ENCODE measurements at places on chromosomes 7 and 10.

DNA sequence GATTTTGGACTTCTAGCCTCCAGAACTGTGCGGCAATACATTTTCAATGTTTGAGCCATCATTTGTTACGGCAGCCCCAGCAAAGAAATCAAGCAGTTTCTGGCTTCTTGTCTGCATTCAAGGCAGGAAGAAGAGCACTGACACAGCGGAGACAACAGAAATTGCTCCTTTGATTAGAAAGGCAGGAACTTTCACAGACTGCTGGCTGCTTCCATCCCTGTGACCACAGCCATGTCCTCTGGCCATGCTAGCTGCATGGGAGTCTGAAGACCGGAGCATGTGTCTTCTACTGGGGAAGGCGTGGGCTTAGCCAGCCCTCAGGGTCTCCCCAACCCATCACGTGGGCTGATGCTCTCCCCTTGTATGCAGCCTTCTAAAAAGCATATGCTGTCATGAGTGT, 19.1 kb downstream of the C10orf71 start:
- DNase-seq = no peak

- DNase-seq = no peak
Measured at GRCh38 chr7:135736586-135737305, 8.8 kb upstream of the SLC13A4 start.

DNA sequence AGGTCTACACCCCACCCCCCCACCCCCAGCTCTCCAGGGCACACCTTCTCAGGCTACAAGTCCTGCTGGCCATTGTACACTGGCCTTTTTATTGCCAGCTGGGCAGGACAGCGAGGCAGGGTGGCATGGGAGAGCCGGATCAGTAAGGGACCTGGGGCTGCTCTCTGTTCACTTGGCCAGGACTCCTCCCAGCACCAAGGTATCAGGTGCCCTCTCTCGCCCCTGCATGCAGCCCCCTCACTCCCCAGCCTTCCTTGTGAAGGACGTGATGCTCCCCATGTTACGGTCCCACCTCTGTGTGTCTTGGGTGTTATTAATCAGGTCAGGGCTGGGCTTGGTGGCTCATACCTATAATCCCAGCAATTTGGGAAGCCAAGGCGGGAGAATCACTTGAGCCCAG, 26.3 kb downstream of the PODXL start:
- no peak for DNase-seq

DNA sequence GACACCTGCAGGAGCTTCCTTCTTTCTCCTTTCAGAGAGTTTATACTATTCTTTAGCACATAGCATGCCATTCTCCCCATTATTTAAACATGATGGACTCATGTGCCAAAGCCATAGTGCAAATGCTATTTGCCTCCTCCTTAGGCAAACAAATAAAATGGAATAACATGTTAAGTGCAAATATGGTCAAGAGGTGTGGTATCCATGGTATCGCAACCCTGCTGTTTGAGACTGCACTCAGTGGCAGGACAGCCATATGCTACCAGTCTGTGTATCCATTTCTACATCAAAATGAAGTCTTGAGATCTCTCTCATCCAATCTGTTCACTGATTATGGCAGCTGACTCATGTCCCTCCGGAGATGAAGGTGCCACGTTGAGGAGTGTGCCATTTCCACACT, 22.8 kb downstream of the HEPACAM2 start:
- DNase-seq = no peak

- DNase-seq = no peak
Measured at GRCh38 chr10:110613341-110613995, 30.7 kb upstream of the RBM20 start.

GRCh38 chr7:144735505-144736276, 100.2 kb downstream of the TPK1 start:
- DNase-seq = no peak

DNA sequence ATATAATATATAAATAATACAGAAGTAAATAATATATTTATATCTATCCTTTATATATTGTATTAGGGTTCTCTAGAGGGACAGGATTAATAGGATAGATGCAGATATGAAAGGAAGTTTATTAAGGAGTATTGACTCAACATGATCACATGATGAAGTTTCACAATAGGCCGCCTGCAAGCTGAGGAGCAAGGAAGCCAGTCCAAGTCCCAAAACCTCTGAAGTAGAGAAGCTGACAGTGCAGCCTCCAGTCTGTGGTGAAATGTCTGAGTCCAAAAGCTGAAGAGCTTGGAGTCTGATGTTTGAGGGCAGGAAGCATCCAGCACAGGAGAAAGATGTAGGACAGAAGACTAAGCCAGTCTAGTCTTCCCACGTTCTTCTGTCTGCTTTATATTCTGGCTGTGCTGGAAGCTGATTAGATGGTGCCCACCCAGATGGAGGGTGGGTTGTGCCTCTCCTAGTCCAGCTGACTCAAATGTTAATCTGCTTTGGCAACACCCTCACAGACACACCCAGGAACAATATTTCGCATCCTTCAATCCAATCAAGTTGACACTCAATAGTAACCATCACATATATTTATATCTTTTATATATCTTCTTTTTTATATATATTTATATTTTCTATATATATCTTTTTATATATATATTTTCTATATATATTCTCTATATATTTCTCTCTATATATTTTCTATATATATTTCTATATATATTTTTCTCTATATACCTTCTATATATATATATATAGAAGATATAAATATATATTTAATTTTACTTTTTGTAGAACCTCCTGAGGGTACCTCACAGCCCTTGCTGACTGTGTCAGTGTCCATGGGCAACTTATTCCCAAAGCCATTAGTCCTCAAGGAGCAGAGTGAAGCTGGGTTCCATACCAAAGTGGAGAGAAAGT, 24.6 kb upstream of the AKR1B10 start:
- no peak for DNase-seq

- no peak for DNase-seq
Measured at GRCh38 chr10:97546456-97547270, 25.9 kb upstream of the ANKRD2 start.

- DNase-seq = no peak
Measured at GRCh38 chr10:113399065-113399464, 153.8 kb upstream of the HABP2 start.

DNA sequence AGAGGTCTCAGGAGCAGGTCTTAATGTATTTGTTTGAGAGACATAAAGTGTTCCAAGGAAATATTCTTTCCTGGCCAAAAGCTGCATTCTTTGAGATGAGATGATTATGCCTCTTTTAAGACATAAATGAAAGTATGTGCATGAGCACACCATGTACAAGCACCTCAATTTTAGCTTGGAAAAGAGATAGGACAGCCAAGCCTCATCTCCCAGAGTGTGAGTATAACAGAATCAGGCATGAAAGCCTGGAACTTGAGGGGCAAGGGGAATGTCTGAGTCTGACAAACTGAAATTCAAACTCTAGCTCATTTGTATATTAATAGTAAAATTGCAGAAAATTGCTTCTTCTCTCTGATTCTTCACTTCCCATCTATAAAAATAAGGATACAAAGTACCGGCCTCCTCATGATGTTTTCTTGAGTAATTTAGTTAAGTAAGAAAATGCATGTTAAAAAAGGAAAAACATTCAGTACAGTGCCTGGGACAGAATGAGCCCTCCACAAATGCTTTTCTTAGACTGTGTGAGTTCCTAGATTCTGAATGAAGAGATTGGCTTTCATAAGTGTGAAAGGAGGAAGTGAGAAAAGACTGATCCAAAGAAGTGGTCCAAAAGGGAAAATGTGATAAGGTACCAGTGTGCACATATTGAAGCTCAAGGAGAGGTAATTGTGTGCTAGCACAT, 1260.9 kb upstream of the SORCS1 start:
- DNase-seq = no peak

DNA sequence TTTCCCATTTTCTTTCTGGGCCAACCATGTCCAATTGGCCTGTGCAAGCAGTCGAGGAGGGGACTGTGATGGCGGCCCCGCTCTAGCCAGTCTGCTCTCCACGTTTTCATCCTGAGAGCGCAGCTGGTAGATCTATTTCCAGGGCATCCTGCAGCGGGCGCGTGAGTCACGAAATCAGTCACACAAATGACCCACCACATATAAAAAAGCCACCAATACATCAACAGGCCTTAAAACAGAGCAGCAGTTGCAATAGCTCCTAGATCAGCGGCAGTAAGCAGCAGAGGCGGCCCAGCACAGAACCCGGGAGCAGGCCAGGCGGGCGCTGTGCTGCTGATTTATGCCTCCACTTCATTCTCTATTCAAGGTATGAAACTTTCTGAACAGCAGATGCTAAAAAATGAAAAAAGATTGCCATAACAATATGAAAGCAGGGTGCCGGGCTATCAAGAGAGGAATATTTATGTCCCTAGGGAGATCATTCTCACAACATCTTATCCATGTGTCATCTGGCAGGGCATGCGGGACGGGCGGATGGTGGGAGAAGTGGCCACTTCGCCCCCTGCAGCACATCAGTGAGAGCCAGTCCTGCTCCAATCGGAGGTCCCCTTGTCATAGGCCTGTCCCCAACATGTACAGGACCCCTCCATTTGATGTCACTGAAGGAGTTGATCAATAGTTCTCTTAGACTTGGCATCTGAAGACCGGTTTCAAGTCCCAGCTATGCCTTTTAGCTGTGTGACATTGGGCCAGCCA, 98.0 kb upstream of the GPR26 start:
- no peak for DNase-seq

DNA sequence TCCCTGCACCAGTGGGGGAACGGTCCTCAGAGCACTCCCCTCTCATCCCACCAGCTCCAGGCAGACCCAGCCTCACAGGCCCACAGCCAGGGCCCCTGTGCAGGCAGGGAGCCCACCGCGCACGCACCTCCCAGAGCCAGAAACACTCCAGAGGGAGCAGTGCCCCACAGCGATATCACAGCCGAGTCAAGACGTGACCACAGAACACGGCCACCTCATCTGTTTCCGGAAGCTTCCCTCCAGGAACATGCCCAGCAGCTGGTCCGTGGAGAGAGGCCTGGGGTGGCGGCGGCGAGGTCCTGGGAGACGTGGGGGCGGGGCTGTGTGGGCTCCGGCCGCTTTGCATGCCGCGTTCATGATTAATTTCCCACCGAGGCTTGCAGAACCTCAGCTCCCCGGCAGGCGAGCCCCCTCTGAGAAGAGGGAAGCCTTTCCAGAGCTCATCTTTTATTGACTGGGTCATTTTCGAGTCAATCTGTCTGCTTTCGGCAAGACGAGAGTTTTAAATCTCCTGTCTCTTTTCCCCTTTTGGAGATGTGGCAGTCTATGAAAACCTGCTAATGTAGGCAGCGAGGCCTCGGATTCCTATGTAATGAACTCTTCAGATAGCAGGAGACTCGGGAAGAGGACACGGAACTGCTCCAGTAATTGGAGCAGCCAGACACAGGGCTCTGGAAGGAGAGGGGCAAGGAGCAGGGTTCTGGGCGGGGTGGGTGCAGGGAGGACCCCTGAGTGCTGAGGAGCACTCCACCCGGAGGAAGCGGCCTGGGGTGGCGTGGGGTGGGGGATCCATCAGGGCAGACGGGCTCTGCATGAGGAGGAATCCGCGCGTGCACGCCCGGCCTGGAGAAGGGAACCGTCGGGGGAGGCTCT, 242.8 kb downstream of the ELFN1 start:
- DNase-seq = no peak

DNA sequence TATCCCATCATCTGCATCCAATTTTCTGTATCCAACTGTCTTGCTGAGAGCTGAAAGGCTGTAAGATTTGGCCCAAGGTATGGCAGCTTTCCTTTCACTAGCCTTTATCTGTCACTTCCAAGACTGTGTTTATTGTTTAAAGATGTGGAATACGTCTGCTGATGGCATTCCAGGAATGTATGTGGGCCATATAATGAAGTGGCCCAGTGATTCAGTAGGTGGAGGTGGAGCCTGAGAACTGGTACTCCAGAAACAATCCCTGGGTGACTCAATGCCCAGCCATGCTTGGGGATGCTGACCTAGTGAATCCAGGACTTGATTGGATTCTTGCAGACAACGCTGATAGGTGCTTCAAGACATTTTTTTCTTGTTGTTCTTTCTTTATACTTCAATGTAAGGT, 13.5 kb downstream of the NEUROD6 start:
- DNase-seq = no peak

- DNase-seq = no peak
Measured at GRCh38 chr7:120060875-120061274, 212.1 kb upstream of the KCND2 start.

DNA sequence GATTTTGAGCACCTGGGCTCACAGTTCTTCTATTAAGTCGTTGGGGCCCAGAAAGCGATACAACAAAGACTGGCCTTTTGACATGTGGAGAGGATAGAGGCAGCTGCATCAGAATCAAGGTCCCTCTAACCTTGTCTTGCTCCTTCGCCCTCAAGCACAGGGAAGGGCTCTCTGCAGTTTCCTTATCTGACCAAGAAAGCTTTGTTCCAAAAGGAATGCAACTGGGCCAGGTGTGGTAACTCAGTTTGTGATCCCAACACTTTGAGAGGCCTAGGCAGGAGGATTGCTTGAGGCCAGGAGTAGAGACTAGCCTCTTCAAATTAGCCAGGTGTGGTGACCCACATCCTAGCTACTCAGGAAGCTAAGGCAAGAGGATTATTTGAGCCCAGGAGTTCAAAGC, 32.2 kb downstream of the SVOPL start:
- no peak for DNase-seq

Data from NCI-H460 (cell line).